ENCODE measurements at places on chromosomes 16 and 17. TPM values are rescaled to one million over a fixed set of nuclear protein-coding genes. Genes with fewer than 3 reads are reported as not detected.

GRCh38 chr17:19502517-19502916 is 31.1 kb upstream of the SLC47A1 start:
- no peak for DNase-seq

The NPIPA3 gene
- 7.0 TPM for polyA plus RNA-seq

GRCh38 chr16:79644971-79645667 is 44.6 kb upstream of the MAF start:
- peak; percentile 76 for DNase-seq

The PLEKHG4 gene
- 2.6 TPM for polyA plus RNA-seq

The MYH8 gene
- 0.30 TPM for polyA plus RNA-seq

DNA sequence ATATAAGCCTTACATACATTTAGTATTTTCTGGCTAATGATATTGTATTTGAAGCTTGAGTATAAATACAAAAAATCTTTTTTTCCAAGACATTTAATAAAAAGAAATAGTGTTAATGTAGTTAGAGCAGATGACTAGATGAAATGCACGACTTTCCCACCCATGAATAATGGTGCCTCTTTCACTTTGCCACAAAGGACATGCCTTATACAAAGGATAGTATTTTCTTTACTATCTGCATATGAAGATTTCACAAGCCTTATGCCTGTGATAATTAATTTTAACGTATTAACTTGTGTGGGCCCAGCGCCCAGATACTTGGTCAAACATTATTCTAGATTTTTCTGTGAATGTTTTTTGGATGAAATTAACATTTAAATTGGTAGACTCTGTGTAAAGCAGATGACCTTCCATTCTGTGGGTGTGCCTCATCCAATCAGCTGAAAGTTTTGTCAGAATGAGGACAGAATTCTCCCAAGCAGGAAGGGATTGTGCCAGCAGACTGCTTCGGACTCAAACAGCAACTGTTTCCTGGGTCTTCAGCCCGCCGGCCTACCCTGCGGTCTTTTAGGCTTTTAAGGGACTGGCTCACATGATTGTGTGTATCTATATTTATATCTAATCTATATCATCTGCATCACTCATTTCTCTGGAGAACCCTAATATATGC is 115.4 kb downstream of the USP22 start:
- no peak for DNase-seq

The RARA gene
- polyA plus RNA-seq = 22.5 TPM
